Amniotic stem cell (primary cell): ENCODE measurements at places on chromosomes 6 and 20.

DNA sequence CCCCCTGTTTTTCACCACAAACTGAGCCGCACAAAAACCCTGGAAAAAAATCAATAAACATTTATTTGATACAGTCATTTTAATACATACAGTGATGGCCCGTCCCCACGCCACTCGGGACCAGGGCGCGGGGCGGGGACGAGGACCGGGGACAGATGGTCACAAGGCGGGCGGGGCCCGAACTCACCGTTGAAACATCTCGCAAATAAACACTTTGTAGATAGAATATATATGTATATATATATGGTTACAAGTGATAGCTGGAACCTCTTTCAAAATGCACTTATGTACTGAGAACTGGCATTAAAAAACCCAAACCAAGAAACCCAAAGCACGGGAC, 418 bp upstream of the UCKL1 start:
- no peak for DNase-seq

- DNase-seq = no peak
These were observed 6.2 kb downstream of the LINC00237 start for GRCh38 chr20:21099751-21100577.

GRCh38 chr6:35128496-35128895, 12.6 kb downstream of the TCP11 start:
- no peak for DNase-seq

DNA sequence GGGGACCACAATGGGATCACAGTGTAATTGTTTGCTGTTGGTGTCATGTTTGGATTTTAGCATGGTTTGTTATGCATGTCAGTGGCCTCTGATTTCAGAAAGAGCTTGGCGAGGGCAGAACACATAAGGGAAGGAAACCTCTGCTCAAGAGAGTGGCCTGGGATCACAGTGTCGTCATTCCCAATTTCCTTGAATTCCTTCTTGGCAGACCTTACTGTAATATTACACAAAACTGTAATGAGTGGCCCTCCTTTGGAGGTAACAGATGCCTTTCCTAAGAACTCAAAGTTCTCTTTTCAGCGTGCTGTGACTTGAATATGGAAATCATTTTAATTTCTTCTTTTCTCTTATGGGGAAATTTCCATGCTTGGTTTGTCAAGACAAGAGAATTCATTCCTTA, 46.9 kb downstream of the JAG1 start:
- DNase-seq = no peak

DNA sequence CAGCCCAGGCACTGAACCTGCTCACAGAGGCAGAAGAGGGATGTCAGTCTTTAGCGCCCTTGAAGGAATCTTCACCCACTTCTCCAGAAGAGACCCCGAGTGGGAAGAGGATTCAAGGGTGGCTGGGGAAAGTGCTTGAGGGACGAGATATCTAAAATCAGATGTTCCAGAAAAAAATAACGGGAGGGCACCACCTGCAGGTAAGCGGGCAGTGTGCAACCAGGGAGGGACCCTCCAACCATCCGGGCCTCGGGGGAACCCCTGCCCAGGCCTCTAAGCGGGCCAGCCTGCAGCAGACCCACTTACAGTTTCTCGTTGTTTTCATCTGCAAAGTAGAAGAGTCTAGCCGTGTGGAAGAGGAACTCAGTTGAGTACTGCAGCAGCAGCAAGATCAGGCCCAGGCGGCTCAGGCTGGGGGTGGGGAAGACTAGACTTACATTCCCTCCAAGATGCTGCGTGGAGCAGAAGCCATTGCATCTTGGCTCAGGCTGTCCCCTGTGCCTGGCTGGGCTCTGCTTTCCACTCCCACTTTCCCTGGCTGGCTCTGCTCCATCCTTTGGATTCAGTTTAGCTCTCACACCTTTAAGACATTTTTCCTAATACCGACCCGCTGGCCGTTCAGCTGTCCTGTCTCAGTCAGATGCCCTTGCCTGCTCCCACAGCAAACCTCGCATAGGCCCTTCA, 71.0 kb downstream of the TRAM2 start:
- DNase-seq = no peak

DNA sequence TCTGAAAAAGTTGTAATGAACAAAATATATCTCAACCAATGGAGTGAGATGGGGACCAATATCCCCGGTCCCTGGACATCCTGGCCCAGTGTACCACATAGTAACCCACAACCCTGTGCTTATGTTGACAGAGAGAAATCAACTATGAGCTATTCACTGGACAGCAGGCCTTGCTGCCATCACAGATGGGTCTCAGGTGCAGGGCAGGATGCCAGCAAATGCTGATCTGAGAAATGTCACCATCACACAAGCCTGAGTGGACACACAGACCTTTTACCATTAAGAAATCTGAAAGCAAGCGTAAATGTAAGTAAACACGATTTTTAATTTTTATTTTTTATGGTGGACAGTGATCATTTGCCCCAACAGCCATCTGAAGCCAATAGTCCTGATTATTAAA, 9.1 kb downstream of the RPP40 start:
- DNase-seq = no peak

GRCh38 chr20:62969179-62969760, 16.8 kb downstream of the SLC17A9 start:
- no peak for DNase-seq

DNA sequence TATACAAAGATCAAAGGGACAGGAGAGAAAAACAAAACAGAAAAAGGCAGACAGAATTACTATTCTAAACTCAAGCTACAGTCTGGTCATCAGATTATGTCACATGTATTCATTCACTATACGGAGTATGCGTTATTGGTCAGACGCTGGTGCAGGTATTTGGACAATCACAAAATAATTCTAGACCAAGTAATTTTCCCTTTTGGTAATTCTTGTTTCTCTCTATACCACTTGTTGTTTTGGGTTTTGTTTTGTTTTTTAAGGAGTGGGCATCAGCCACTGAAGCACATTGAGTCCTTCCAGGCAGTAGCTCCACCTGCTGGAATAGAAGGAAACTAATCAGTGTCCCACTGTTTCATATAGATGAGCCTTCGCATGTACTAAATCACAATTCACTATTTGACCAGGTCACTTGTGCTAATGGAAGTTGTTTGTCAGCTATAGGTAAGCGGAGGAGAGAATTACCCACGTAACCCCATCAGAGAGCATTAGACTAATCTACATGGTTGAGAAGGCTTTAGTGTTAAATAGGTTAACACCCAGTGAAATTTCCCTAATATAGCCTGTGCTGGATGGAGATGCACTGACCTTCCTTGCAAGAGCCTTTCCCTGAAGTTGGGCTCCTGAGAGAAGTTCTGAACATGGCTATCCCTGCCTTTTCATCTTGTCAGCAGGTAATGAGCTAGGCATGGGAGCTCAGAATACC, 77.9 kb downstream of the TNFAIP3 start:
- no peak for DNase-seq

DNA sequence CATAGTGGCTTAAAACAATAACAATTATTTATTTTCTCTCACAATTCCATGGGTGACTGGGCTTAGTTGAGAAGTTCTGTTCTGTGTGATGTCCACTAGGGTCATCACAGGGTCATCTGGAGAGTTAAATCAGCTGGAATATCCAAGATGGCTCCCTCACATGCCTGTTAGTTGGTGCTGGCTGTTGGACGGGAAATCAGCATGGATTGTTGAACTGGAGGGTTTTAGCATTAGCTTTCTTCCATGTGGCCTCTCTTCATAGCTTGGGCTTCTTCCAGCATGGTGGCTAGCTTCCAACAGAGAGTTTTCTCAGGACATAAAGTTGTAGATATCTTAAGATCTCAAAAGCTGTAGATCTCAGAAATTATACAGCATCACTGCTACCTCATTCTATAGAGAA, 19.6 kb downstream of the MARCKS start:
- no peak for DNase-seq

DNA sequence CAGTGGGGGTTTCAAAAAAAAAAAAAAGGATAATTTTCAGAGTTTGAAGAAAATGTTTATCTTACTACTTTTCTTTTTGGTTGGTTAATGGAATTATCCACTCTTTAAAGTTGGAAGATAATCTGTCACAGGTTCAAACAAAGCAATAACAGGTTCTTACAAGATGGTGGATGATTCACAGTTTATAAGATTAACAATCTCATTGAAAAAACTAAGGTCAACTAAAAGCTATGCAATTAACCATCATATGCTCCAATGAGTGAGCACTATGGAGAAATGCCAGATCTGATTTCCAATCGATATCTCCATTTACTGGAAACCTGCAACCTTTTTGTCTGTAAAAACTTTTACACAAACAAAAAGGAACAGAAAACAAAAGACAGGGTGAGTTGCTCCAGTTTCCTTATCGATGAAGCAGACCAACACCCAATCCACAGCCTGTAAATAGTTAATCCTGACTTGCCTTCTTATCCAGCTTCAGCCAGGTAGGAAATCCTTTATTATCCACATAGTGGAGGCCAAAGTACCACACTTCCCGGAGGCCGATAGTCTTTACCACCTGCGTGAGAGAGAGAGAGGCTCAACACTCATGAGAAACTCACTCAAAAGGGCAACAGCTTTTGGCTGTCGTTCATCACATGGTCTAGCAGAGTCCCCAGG, 32.4 kb downstream of the EZR start:
- DNase-seq = no peak

DNA sequence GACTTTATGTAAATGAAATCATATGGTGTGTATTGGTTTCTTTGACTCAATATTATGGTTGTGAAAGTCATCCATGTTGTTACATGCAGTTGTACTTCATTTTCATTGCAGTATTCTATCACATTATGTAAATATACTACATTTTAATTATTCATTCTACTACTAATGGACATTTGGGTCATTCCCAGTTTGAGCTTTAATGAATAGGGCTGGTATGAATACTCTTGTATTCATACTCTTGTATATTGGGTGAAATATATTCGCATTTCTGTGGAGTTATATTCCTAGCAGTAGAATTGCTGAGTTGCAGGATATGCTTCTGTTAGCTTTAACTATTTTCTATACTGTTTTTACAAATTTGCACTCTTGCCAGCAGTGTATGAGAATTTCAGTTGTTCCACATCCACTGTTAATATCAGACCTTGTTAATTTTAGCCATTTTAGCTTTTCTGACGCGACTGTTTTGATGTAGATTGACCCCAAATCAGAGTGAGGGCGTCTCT, 944.3 kb downstream of the KIF16B start:
- no peak for DNase-seq

DNA sequence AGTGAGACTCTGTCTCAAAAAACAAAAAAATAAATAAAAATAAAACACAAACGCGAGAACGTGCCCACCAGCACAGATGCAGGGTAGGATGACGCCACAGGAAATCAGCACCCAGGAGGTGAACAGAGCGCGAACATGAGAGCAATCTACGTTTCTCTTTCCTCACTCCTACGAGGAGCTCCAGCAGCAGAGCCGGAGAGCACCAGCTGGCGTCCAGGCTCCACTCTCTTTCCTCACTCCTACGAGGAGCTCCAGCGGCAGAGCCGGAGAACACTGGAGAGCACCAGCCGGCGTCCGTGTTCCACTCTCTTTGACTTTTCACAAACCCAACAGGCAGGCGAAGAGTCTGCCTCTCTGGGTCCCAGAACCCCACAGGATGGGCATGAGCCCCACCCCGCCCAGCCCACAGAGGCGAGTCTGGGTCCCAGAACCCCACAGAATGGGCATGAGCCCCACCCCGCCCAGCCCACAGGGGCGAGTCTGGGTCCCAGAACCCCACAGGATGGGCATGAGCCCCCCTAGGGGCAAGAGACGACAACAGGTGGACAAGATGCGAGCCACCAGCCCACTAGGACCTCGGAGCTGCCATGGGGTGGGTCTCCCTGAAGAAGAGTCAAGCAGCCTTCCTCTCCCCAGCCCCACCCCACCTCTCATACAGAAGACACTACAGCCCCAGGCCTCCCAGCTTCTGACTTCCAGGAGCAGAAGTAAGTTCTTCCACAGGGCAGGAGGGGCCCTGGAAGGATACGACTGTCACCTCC, 20.2 kb downstream of the ZBTB46 start:
- DNase-seq = no peak

GRCh38 chr6:11151488-11151887, 40.0 kb upstream of the ERVFRD-1 start:
- no peak for DNase-seq
